ENCODE measurements at places on chromosomes 3 and 15. TPM values are rescaled to one million over a fixed set of nuclear protein-coding genes. Genes with fewer than 3 reads are reported as not detected.

SLC7A14 gene
- total RNA-seq: not detected

GPR62 gene
- not detected for total RNA-seq

MRPL3 gene
- total RNA-seq: 74.6 TPM

CCDC33 gene
- total RNA-seq: not detected

ARL14 gene
- not detected for total RNA-seq

FSIP1 gene
- total RNA-seq: not detected

DNA sequence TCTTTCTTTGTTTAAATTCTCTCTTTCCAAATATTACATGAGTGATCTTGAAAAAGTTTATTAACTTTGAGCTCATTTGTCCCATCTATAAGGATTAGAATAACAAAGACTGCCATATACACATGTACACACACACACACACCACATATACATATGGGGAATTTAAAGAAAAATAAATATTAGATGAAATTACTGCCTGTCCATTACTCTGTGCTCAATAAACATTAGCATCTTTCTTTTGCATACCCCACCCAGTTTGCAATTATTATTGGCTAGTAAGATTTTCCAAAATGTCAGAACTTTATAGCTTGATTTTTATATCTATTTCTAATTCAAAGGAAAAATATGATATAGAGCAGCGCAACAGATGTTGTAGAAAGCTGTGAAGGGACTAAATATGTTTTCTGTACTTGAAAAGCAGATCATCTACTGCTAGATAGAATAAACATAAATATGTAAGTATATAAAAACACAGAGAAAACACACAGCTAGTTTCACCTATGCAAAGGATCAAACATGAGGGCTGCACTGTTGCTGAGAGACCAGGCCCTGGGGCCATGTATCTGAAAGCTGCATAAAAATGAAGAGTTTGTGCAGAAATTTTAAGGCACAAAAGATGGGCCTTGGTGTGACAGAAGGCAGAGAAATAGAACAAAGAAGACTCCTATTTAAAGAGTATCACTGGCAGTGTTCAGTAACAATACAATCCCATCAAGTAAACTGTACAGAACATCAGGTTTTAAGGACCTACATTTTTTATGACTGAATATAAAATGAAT is 114.2 kb upstream of the NECTIN3 start:
- DNase-seq: no peak

DNA sequence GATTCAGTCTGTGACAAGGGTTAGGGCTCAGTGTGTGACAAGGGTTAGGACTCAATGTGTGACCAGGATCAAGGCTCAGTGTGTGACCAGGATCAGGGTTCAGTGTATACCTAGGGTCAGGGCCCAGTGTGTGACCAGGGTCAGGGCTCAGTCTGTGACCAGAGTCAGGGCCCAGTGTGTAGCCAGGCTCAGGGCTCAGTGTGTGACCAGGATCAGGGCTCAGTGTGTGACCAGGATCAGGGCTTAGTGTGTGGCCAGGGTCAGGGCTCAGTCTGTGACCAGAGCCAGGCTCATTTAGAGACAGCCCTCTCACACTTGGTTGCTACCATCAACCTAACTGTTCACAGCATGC is 24.2 kb downstream of the LOXL1 start:
- no peak for DNase-seq

DNA sequence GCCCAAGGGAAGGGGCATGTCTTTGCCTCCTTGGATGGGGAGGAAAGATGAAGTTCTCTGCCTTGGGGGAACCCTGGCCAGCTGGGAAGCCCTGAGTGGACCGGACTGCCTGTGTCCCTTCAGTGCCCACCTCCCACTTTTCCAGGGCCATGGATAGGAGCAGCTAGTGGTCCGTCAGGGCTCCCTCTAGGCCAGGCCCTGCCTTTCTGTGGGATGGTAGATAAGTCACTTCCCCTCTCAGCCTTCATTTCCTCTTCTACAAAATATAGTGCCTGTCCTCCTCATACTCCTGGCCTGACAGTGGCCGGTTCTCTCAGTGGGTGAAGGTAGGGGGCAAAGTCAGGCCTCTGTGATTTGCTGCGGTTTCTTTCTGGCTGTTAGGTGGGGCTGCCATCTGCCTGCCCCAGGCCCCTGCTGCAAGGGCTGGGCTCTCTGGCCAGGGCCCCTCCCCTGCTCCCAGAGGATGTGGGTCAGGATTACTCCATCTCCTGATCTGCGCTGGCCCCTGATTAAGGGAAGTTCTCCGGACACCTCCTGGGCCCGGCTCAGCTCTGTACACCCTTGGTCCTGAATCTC is 1.4 kb downstream of the PLEKHO2 start:
- no peak for DNase-seq

DNA sequence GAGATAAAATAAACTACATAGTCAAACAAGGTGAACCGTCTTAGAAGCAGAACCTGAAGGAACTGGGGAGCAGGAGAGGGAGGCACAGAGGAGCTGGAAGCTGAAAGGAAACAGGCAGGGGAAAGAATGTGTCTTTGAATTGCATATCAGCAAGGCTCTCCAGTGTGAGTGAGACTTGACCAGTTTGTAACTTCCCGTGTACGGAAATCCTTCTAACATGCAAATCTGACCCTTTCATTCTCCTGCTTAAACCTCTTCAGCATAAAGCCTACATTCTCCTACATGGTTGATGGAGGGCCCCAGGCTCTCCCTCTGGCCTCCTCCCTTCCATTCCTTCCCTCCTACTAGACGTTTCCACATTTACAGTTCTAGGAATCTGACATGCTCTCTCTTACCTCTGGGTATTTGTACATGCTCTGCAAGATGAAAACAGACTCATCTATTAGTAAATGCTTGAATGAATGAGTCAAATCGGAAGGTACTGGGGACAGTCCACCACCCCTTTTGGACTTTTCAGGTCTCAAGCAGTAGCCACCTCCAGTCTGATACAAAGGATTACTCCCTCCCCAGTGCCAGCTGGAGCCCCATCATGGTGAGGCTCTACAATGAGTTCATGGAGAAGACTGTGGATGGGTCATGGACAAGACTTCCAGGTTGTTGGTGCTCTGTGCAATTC is 6.1 kb upstream of the SLC25A38 start:
- DNase-seq: no peak

DNA sequence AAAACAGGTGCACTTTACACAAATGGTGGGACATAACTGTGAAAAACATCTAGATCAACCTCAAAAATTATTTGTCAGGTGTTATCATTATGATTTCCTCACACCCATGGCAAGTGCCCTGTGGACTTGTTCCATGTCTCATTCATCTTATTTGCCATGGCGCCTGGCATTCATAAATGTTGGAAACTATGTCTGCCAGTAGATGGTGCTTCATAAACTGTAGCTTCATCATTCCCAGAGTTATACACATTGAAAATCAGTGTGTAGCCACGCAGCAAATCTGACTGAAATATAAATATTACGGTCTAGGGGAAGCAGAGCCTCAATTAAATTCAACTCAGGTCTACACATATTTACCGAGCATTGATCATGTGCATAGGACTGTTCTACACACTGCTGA is 90.7 kb downstream of the IMPG2 start:
- no peak for DNase-seq

DNA sequence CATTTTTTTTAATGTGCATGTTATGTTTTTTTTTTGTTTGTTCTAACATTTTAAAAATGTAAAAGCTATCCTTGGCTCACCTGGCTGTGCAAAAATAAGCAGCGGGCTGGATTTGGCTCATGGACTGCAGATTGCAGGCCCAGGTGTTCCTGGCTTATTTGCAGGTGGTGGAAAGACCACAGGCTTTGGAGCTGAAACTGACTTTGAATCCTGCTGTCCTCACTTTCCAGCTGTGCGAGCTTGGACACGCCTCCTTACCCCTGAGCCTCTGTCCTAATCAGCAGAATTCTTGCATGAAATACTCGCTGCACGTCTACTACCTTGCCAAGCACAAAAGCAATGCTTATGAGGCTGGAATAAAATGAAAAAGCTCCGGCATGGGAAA is 188.7 kb upstream of the TPM1 start:
- no peak for DNase-seq

GRCh38 chr15:64006642-64007041 is 39.6 kb downstream of the DAPK2 start:
- no peak for DNase-seq

Measured in mesenteric fat pad (tissue), 1 donor.